ENCODE measurements at places on chromosomes 2 and 18.

DNA sequence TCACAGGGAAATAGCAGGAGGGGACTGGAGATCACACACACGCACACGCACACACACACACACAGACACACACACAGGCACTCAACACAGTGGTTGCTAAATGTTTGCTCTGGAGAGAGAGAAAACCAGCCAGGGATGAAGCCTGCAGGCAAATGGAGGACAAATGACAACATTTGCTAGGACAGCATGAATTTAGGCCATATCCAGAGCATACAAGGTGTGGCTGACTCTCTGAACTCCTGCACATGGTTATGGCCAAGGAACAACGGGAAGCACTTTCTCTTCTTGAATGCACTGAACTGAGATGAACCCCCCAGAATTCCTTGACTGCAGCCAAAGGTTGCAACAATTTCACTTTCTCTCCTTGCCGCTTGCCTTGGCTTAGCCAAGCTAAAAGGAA is 230.0 kb upstream of the RASGRP3 start:
- no peak for DNase-seq

DNA sequence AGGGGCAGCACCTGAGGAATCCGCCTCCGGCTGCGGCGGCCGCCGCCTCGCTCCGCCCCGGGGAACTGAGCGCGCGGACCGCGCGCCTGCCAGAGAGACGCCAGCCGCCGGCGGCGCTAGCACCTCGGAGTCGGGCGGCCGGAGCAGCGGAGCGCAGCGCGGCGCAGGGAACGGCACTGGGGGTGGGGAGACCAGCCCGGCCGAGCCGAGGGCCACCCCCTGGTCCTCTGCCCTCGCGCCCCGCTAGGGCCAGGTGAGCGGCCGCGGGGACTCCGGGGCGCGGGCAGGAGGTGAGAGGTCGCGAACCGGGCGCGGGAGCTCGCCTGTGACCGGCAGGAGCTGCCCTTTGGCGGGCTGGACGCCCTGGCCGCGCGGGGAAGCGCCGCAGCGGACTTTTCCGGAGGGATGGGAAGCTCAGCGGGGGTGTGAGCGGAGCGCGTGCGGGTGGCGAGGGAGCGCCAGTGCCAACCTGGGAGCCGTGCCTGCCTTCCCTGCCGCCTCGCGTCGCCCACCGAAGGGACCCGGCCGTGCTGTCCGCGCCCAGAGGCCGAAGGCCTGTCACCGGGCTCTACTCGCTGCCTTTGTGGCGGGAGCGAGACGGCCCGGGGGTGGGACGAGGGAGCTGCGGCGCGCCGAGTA is at the start of gene GREB1L:
TSS of gene GREB1L (plus strand) at position 92 of the 639 bp plus-strand sequence. CDS start 141,287 bp downstream, outside the sequence.
- peak; percentile 40 for DNase-seq

- DNase-seq: no peak
Observed at GRCh38 chr2:211114826-211115455, 558.5 kb downstream of the CPS1 start.

DNA sequence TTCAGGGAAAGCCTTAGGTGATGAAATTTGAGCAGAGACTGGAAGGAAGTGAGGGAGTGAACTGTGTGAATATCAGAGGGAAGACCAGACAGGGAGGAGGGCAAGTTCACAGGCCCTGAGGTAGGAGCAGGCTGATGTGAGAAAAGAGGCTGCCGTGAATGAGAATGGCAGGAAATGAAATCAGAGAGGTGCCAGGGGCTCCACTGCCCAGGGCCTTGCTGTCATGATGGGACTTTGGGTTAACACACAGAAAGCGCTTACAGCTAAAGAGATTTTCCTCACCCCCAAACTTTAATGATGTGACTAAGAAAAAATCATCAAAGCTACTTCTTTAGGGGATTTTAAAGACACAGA is 53.8 kb downstream of the MARCHF4 start:
- DNase-seq: no peak

DNA sequence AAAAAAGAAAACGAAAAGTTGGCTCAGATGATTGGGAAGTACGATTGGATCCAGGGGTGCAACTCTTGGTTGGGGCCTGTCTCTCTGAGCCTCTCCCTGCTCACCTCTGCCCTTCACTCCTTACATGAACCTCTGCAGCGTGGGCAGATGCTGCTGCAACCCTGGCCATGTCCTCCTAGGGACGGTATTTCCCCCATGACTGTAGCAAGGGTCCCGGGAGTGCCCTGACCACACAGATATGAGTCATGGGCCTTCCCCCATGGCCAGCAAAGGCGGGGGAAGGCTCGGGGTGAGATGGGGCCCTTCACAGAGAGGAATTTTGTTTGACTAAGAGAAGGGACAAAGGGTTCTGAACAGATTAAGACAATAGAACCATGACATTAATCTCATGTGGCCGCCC is 129.0 kb downstream of the NCK2 start:
- DNase-seq: peak; percentile 77

GRCh38 chr2:23574919-23575654 is 190.1 kb downstream of the KLHL29 start:
- no peak for DNase-seq

- no peak for DNase-seq
Observed at GRCh38 chr2:195390686-195391321, 266.2 kb upstream of the SLC39A10 start.

GRCh38 chr2:179991344-179991743 is 15.8 kb downstream of the CWC22 start:
- DNase-seq: no peak

DNA sequence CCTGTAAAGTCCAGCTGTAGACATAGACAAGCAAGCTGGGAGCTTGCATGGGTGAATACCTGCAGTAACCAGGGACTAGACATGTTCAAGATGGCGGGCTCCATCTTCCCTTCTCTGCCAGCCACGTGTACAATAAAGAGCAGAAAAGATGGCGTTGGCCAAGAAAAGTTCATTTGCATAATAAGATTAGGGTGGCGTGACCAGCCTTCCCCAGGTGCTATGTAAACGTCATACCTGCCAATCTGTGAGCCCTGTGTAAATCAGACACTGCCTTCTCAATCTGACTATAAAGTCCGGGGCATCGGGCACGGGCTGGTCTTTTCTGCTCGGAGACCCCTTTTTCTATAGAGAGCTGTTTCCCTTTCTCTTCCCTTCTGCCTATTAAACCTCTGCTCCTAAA is 101.6 kb upstream of the XPO1 start:
- DNase-seq: no peak

- peak; percentile 74 for DNase-seq
Observed at GRCh38 chr2:102166189-102166845, 20.5 kb upstream of the IL1RL2 start.

GRCh38 chr2:25304321-25304720 is 37.4 kb downstream of the DNMT3A start:
- DNase-seq: peak; percentile 29

DNA sequence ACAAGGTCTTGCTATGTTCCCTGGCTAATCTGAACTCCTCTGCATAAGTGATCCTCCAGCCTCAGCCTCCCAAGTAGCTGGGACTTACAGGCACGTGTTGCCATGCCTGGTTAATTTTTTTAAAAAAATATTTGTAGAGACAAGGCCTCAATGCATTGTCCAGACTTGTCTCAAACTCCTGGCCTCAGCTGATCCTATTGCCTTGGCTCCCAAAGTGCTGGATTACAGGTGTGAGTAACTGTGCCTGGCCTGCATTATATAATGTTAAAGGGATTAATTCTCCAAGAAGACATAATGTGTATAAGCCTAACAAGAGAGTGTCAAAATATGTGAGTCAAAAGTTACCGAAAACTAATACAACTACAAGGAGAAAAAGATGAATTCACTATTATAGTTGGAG is 32.2 kb downstream of the BUB1 start:
- no peak for DNase-seq

GRCh38 chr2:215973954-215974699 is 39.2 kb downstream of the MREG start:
- DNase-seq: peak; percentile 30

GRCh38 chr2:138058427-138058826 is 94.2 kb downstream of the HNMT start:
- no peak for DNase-seq

DNA sequence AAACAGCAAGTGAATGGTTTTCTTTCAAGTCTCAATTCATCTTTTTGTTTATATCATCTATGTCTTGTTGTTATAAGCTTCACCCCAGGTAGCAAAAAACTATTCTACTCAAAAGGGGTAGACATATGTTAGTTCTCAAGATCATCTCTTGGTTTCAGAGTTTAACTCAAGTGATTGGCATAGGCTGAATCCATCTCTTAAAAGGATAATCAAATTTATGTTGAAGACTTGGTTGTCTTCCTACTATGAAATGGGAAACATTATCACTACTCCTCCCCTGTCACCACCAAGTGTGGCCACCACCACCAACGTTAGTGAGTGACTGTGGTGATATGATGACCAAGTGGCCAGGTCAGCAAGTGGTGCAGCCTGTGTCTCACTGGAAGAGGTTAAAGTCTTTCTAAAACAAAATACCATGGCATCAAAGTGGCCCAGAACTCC is 1.5 kb downstream of the IL1B start:
- no peak for DNase-seq

GRCh38 chr2:110955556-110955955 is 165.2 kb upstream of the BCL2L11 start:
- DNase-seq: no peak

- no peak for DNase-seq
Observed at GRCh38 chr18:48551100-48551499, 12.3 kb downstream of the CTIF start.

- no peak for DNase-seq
Observed at GRCh38 chr2:60252581-60253150, 300.8 kb downstream of the BCL11A start.

DNA sequence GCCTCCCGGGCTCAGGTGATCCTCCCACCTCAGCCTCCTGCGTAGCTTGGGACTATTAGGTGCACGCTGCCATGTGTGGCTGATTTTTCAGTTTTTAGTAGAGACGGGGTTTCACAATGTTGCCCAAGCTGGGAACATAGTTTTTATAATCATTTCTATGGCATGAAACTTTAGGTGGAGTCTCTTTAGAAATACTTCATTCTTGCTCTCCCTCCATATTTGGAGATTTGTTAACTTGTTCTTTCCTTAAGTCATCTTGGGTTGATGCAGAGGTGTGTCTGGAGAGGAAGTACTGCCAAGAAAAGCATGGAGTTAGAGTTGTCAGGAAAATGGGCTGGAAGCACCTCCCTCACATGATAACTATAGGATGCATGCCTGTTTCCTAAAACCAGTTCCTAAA is 17.4 kb downstream of the ZNF532 start:
- peak; percentile 61 for DNase-seq

GRCh38 chr18:57921708-57922107 is 118.6 kb upstream of the ATP8B1 start:
- DNase-seq: peak; percentile 62

DNA sequence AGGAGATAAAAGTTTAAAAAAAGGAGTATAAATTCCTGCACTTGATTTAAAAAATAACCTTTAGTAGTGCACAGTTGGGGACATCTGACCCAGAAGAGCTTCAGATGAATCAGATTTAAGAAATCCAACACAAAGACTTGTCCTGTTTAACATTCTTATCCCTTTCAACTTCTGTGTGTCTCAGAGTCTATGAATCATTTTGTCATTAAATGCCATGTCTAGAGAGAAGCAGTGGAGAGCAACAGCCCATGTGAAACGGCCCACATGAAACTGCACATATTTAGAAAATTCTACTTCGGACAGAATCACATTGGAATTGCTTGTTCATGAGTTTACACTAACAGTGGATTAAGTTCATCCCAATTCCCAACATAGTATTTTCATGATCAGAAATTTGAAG is 278.6 kb downstream of the SLC8A1 start:
- peak; percentile 61 for DNase-seq

- DNase-seq: no peak
Observed at GRCh38 chr2:59974051-59974766, 579.2 kb downstream of the BCL11A start.

GRCh38 chr2:113370478-113371091 is 66.9 kb upstream of the ZNG1B start:
- DNase-seq: peak; percentile 73

DNA sequence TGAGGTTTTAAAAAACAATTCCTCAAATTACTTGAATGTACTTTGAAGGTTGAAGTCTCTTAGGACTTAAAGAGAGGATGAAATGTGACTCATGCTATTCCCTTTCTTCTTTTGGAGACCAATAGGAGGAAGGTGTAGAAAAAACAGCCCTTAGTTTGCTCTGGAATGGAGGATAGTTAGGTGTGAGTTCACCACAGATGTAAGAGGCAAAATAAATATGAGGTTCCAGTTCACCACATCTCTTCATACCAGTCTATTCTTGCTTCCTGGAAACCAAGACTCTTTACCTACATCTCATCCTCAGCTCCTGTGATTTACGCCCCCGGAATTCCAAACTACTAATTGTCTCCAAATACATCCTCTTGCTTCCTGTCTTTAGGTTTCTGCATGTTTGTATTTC is 77.5 kb upstream of the TTC21B start:
- peak; percentile 12 for DNase-seq

DNA sequence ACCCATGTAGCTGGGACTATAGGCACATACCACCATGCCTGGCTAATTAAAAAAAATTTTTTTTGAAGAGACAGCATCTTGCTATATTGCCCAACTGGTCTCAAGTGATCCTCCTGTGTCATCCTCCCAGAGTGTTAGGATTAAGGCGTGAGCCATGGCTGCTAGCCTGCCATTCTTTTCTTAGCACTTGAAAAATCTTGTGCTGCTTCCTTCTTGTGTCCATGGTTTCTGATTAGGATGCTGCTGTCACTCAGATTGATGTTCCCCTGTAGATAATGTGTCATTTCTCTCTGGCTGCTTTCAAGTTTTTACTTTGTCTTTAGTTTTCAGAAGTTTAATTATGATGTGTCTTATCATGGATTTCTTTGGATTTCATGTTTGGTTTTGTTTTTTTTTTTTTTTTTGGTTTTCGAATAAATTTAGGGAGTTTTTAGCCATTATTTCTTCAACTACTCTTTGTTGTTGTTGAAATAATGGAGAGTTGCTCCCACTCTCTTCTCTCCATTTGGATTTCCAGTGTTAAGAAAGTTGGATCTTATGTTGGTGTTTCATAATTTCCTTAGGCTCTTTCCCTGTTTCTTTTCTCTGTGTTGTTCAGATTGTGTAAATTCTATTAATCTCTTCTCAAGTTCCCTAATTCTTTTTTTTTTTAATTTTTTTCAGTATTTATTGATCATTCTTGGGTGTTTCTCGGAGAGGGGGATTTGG is 2.5 kb downstream of the ATP9B start:
- DNase-seq: no peak

DNA sequence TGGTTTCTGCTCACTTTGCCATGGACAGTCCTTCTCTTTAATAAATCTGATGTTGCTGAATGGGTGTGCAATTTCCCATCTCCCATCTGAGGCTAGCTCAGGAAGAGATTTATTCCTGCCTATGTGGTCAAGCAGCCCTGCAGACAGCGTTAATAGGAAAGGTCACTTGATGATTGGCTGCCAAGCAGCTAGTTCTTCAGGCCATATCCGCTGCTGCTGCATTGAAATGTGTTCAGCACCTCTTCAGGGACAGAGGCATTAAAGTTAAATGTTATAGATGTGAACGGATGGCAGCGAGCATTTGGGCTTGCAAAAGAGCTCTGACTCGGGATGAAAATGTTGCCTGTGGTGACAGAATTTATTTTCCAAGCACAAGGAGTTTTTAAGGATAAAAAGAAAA is 474.2 kb downstream of the PIK3C3 start:
- DNase-seq: no peak

GRCh38 chr2:95669441-95669991 is 77.7 kb downstream of the TRIM43 start:
- peak; percentile 73 for DNase-seq

Measured in fibroblast of skin of right biceps (primary cell).